Activated CD8-positive, alpha-beta memory T cell treated with anti-CD3 and anti-CD28 coated beads for 1 hour (primary cell): ENCODE measurements at places on chromosomes 5 and 9.

- DNase-seq = no peak
Observed at GRCh38 chr9:93918061-93918460, 37.1 kb downstream of the BARX1 start.

- DNase-seq = no peak
Observed at GRCh38 chr9:111003182-111003581, 35.1 kb downstream of the LPAR1 start.

DNA sequence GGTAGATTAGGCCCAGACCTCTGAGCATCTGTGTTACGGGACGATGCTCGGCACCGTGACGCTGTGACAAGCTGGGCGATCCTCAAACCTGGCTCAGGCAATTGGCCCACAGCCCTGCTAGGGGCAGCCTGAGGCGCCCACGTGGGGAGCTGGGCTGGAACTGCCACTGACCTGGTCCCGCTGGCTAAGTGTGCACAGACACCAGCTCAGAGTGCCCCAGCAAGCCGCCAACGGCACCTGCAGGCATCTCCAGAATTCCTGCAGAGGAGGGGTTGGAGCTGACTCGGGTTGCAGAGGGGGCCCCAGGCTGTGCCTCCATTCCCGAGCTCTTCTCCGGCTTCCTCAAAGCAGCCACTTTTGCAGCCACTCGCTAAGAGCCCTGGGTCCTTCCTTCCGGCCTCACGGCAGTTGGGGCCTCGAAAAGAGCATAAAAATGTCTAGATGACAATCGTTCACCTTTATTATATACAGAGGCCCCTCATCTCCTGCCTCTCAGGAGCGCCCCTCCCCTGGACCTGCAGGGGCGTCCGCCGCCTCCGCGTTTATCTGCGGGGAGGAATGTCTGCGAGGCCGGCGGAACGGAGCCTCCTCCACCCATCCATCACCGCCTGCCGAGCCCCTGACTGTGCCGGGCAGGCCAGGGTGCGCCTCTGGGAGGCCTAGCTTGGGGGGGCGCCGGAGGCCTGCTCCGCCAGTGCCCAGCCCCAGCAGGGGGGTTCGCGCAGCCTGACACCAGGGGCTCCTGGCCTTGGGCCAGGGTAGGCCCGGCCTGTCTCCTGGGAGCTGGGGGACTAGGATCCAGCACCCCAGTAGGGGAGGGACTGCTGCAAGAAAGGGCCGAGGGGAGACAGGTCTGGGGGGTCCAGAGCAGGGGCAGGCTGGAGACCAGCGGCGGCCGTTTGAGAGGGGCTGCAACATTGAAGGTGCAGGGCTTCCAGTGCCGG, 144.9 kb downstream of the BARX1 start:
- no peak for DNase-seq

DNA sequence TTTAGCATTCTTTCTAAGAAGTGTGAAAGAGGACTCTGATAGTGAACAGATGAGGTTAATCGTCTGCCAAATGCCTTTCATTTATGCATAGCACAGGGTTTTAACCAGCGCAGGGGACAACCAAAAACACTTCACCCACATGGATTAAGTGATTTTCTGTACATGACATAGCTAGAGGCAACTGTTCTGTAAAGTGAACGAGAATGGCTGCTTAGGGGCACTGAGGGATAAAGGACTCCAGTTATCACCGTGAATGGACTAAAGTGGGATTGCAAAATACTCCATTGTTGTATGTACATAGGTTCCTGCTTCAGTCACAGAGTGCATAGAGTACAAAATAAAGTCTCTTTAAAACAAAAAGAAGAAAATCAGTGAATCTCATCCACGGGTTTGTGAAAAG, 456.8 kb downstream of the DMAC1 start:
- no peak for DNase-seq

DNA sequence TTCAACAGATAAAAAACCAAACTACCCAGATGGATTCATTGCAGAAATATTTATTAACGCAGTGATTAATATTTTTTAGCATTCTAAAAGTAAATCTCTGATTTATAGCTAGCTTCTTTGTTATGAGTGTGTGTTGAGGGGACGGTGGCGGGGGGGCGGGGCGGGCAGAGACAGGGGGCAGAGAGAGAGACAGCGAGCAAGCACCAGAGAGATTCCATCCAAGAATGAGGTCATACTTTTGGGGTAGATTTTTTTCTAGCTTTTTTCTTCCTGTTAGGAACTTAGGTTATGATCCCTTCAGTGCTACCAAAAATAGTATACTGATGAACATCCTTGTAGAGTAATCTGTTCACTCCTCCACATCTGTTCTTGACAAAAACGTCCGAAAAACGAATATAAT, 500 bp upstream of the ZNF883 start:
- DNase-seq = no peak

DNA sequence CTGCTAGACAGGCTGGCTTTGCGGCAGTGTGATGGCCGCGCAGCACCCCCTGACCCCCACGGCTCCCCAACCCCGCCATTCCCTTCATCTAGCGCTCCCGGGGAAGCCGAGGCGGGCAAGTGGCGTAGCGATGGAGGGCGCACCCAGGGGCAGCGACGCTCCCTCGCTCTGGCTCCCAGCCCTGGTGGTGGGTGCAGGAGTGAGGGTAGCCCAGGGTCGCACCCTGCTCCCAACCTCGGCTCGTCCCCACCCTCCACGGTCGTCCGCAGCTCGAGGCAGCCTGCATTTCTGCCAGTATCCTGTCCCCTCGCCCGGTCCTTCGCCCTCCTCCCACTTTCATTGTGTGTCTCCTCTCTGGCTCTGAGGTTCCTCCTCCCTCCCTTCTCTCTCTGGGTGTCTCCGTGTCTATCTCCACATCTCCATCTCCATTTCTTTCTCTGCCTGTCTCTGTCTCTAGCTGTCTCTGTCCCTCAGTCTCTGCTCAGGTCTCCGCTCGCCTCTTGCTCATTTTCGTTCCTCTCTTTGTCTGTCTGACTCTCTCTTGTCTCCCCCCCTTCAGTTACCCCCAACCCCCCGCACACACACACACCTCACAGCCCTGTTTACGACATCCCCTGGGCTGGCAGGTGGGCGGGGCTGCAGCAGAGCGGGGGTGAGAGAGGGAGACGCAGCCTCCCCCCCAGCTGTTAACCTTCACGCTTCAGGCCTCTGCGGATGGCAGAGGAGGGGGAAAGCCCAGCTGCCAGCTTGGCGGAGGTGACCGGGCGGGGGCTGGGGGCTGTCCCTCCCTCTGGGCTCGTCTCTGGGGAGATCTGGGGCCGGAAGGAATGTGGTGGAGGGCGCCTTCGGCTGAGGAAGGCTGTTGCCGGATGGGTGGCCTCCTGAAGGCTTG, 48.7 kb upstream of the PSD2 start:
- DNase-seq = peak; percentile 49

DNA sequence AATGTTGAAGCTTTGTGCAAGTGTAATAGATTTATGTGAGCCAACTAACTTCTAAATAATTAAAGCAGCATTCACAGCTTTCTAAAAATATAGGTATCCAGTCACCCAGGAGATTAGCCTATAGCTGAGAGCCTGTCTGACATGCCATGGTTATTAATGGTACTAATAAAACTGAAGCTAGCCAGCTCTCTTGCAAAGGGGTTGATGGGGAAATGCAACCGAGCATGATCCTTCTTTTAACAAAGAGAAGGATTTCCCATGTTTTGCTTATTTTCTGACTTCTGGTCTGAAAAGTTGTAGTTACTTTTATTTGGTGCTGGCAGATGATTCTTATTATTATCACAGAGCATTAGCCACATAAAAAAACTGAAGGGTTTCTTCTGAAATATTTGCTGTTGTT, 488.7 kb upstream of the CYLC2 start:
- no peak for DNase-seq

- no peak for DNase-seq
Observed at GRCh38 chr9:127175764-127176163, 53.3 kb upstream of the ANGPTL2 start.

DNA sequence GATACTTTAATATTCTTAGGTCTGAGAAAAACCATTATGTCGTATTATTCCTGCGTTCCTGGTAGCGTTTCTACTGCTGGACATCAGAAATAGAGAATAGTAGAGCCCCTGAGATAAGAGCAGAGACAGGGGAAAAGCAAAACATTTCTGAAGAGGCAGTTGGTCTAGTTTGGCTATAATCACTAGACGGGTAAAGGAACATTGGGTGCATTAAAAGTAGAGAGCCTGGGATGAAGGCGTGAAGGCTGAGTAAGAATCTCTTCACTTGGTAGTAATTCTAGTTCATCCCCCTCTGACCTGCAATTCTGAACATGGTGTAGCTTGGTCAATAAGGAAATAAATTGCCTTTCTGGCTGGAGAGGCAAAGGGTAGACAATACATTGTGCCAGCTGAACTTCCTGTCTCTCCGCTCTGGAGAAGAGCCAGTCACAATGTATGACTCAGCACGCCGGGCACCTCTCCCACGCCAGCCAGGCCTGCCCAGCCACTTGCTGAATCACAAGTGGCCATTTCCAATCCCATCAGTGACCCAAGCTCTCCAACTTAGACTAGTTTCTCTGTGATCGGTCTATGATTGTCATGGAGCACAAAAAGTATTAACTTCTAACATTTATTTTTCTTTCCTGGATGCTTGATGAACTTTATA, 75.4 kb downstream of the STK32A start:
- no peak for DNase-seq

DNA sequence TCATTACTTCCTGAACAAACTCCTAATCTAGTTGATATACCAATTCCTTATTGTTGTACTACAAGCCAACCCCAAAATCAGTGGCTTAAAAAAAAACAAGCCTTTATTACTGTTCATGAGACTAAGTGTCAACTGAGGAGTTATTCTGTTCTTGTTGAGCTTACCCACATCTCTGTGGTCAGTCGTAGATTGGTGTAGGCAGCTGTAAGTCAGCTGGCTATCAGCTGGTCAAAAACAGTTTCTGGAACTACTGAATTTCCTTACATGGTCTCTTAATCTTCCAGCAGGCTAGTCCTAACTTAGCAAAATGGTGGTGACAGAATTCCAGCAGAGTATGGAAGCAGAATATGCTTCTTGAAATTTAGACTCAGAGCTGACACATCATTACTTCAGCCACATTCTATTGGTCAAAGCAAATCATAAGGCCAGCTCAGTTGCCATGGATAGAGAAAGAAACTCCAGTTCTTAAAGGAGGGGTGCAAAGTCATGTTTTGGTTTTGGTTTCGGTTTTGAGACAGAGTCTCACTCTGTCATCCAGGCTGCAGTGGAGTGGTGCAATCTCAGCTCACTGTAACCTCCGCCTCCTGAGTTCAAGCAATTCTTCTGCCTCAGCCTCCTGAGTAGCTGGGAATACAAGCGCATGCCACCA, 386.1 kb upstream of the MPDZ start:
- DNase-seq = no peak

DNA sequence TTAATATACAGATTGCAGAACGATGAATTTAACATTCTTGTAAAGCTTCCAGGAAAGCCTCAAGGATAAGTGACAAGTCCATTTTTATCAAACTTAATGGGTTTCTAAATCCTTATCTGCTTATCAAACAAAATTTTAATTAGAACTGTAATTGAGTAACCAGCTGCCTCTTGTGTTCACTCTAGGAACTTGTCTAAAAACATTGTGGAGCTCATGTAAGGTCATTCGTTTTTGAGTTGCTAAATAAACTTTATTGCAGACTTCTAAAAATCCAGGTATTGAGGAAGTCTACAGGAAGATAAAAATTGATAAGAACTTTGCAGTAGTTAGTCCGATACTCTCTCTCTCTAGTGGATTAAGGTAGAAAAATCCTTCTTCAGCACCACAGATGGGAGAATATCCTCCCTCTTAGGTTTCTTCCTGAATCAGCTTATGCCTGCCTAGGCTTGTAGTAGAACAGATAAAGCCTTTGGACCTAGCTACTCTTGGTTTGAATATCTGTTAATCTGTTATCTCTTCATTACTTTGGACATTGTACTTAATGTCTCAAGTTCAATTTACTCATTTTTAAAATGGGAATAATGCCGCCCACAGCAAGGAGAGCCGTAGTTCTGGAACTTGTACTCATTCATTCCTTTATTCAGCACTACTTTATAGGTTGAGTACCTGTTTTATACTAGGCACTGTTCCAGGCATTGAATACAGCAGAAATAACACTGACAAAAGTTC, 60.0 kb upstream of the DHFR start:
- no peak for DNase-seq

- no peak for DNase-seq
Observed at GRCh38 chr5:179820483-179821297, at the start of gene SQSTM1. Gene SQSTM1, plus strand, starts transcription at chr5:179820905. Its CDS starts 32 bp downstream, at chr5:179820937.

DNA sequence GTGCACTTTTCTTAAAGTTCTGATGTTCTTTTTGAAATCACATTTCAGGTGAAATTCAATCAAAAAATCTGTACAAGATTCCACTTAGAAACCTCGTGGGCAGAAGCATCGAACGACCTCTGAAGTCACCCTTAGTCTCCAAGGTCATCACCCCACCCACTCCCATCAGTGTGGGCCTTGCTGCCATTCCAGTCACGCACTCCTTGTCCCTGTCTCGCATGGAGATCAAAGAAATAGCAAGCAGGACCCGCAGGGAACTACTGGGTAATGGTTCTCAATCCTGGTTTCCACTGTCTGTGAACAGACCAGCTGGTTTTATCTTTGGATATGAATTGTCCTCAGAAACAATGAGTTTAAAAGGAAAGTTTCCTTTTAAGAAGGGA, 8.1 kb upstream of the SLC2A8 start:
- DNase-seq = no peak

GRCh38 chr5:14326035-14326903, 183.1 kb downstream of the TRIO start:
- DNase-seq = no peak

- no peak for DNase-seq
Observed at GRCh38 chr5:103210952-103211351, 47.6 kb upstream of the MACIR start.

DNA sequence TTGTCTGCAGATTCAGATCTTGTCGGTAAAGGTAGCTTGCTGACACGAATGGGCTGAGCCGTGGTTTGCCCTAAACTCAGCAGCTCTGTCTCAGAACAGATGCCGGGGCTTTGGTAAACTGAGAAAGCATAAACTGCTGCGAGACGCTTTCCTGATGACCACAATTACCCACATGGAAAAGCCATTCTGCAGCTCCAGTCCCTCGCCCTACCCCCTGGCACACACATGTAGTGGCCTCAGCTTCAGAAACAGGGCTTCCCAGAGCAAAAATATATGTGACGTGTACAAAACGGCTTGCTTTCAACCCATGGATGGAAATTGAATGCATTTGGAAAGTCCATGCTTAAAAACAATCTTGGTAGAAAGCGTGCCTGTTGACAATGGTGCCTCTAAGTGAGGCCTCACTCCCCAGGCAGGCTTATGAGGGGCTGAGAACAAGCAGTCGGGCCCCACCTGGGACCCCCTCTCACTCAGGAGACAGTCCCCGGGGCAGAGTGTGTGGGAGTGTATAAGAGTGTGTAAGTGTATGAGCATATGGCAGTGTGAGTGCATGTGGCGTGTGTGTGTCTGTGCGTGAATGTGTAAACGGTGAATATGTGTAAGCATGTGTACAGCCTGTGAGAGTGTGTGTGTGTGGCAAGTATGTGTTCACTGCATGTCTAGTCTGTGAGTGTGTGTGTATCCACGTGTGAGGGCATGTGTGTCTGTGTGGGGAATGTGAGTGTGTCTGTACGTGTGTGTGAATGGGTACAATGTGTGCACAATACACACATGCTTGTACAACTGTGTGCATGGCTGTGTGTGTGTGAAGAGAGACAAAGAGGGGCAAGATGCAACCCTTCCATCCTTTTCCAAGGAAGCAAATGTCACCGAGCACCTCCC, 88.2 kb upstream of the SMIM23 start:
- no peak for DNase-seq

GRCh38 chr9:91770229-91770628, 179.8 kb downstream of the ROR2 start:
- DNase-seq = no peak
